H4 (cell line): ENCODE measurements at places on chromosomes 5 and 9. TPM values are rescaled to one million over a fixed set of nuclear protein-coding genes. Genes with fewer than 3 reads are reported as not detected.

- no peak for DNase-seq
Observed at GRCh38 chr9:10008101-10008799, 604.6 kb downstream of the PTPRD start.

GRCh38 chr5:138933522-138934290 lies 58.6 kb upstream of the LRRTM2 start:
- DNase-seq: no peak

- no peak for DNase-seq
Observed at GRCh38 chr9:81096625-81097024, 592.7 kb downstream of the TLE1 start.

Gene NRG2
- 0.14 and 0.25 TPM in 2 replicates for total RNA-seq

Gene GMCL2
- not detected in 2 replicates for total RNA-seq

GRCh38 chr9:129270903-129271431 lies 92.9 kb upstream of the IER5L start:
- peak; percentile 74 for DNase-seq
